ENCODE measurements at places on chromosomes 13 and 19.

- no peak for DNase-seq
Measured at GRCh38 chr19:29501816-29502580, 23.8 kb upstream of the VSTM2B start.

DNA sequence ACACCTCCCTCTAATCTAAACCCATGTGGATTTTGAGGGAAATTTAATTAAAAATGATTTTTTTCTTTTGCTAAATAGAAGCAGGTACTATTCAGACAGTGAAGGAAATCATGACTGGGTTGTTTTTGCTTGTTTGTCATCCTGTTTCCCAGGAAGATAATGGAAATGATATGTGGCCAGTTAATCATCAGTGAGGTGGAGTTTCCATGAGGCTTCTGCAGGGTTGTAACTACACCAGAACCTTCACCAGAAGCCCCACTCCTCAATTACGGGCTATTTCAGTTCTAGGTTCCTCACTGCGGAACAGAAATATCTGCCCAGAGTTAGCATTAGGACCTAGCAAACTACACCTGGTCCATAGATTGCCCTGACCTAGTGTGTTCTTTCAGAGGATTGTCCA, 394.0 kb downstream of the DLEU7 start:
- no peak for DNase-seq

GRCh38 chr13:40152922-40153321, 497.5 kb downstream of the COG6 start:
- DNase-seq: no peak

DNA sequence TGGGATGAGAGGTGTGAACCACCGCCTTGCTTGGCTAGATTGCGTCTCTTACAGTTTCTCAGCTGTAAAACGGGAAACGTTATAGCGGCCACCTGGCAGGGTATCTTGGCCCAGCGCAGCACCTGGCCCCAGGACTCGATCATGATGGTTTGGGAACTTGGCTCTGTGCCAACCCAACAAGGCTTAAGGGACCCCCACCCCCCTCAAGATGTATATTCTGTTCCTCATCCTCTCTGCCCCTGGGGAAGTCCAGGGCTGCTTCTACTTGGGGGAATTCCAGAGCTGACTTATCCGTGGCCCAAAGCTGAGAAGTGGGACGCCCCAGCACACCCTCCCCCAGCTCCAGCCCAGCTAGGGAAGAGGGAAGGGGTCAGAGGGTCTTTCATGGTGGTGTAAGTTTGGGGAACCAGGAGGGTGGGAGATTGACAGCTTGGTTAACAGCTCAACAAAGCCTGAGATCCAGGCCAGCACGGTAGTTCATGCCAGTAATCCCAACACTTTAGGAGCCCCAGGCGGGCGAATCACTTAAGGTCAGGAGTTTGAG, 695 bp downstream of the ICAM1 start:
- DNase-seq: no peak

DNA sequence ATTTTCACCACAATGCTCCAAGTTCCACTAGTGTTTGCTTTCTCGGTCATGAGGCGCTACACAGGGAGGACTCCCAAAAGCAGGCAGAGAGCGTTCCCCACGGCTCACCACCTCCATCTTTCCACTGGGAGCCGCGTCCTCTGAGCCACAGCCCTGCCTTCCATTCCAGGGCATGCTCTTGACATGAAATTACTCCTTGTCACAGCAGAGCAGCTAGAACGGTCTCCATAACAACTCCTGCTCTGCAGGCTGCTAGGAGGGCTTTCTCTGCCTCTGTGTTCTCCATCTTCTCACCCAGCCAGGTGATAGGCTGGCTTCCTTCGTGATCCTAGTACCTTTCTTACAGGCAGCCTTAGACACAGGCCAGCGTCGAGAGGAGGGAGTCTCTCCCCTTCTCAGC, 171.8 kb upstream of the UBL3 start:
- DNase-seq: no peak

DNA sequence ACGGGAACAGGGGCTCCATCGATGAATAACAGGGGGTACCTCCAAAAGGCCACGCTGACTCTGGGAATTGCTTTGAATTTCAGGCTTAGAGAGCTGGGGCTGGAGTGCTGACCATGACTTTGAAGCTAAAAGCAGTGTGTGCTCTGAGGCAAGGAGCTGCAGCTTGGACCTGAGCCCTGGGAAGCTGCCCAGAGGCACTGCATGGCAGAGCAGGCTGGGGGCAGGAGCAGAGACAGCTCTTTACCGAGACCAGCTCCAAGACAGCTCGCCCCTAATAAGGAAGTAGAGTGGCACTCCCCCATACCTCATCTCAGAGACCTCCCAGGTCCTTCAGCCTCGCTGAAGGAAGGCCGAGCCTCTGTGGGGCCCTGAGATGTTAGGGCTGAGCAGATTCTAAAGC, 200.2 kb downstream of the COL4A1 start:
- no peak for DNase-seq

DNA sequence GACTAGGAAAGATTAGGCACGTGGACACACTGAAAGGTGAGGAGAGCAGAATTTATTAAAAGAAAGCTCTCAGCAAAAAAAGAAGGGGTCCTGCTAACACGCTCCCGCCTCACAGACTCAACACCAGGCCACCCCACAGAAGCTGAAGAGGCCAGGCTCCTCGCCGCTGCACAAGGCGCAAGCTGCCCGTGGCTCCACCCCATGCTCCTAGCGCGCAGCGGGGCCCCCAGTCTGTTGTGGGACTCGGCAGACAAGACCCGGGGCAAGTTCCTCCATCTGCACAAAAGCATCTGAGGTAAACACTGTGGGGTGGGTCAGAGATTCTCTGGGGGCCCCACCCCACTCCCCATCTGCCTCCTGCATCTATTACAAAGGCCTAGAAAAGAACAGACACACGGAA, 1462.4 kb downstream of the EFNB2 start:
- DNase-seq: no peak

- no peak for DNase-seq
Measured at GRCh38 chr19:32877323-32877912, 7.9 kb upstream of the SLC7A9 start.

DNA sequence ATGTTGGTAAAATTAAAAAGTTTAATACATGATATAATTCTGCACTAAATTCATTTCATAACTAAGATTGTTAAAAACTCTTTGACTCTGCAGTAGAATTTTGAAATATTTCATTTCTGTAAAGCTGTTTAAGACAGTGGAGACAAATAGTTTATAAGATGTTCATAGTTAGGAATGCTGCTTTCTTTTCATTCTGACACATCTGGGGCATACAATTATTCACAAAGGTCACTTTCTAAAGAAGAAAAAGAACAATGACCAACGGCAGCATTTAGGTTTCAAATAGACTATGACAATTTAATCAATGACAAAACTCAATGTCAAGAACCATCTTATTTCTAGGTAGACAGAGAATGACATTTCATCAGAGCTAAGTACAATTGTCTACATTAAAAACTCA, 1422.1 kb downstream of the PCDH9 start:
- DNase-seq: no peak

GRCh38 chr13:38641164-38641948, 45.5 kb upstream of the FREM2 start:
- no peak for DNase-seq

- DNase-seq: no peak
Measured at GRCh38 chr19:2060884-2061494, 9.9 kb upstream of the MKNK2 start.

DNA sequence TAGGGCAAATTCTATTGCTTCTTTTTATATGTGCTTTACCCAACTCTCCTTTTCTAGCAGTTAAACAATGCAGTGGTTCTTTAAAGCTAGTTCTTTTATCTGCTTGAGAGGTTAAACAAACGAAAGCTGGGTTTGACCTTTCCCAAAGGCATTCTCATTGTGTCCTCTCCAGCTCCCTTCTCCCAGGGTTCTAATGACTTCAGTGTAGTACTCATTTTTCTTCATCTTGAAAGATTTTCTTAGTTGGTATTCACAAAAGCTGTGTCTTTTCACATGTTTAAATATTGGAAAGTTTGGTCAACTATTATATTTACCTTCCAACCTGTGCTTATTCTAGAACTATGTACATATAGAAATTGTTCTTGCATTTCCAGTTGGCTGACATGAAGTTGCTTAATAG, 1.5 kb downstream of the WASF3 start:
- DNase-seq: no peak

DNA sequence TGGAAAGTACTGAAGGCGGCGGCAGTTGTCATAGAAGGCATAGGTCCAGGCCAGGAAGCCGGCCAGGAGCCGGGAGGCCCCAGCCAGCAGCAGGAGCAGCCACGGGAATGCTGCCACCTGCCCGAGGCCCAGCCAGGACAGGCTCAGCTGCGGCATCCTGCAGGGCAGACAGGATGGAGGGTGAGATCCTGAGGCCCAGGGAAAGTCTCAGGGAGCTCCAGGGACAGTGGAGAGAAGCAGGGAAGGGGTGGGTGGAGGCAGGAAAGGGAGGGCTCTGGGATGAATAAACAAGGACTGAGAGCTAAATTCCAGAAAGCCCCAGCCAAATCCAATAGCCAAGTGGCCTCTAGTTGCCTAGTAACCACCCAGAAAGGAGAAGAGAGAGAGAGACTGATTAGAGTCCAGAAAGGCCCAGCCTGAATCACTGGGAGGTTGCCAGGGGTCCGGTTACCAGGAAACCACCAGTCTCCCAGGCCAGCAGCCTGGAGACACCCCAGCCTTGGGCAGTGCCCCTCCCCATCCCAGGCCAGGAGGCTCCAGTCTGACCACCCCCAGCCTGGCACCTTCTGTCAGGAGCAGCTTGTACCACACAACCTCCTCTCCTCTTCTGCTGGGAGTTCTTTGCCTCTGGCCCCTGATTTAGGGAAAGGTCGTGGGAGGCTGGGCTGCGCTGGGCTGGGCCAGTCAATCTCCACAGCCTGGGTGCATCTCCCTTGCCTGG, 7.5 kb upstream of the OR10H5 start:
- no peak for DNase-seq

GRCh38 chr19:13506471-13506820, at the start of gene CACNA1A:
TSS of gene CACNA1A (minus strand) at chr19:13506479. CDS start at chr19:13506224, 255 bp downstream.
- no peak for DNase-seq

GRCh38 chr13:77002590-77003190, 10.8 kb downstream of the CLN5 start:
- DNase-seq: no peak

GRCh38 chr19:35350591-35350990, 2.9 kb downstream of the FFAR1 start:
- no peak for DNase-seq

GRCh38 chr13:113902481-113902880, 38.6 kb upstream of the GAS6 start:
- no peak for DNase-seq

GRCh38 chr19:11168568-11168967, 13.0 kb upstream of the SPC24 start:
- no peak for DNase-seq

- no peak for DNase-seq
Measured at GRCh38 chr19:37362733-37363132, 8.2 kb upstream of the ZNF527 start.

DNA sequence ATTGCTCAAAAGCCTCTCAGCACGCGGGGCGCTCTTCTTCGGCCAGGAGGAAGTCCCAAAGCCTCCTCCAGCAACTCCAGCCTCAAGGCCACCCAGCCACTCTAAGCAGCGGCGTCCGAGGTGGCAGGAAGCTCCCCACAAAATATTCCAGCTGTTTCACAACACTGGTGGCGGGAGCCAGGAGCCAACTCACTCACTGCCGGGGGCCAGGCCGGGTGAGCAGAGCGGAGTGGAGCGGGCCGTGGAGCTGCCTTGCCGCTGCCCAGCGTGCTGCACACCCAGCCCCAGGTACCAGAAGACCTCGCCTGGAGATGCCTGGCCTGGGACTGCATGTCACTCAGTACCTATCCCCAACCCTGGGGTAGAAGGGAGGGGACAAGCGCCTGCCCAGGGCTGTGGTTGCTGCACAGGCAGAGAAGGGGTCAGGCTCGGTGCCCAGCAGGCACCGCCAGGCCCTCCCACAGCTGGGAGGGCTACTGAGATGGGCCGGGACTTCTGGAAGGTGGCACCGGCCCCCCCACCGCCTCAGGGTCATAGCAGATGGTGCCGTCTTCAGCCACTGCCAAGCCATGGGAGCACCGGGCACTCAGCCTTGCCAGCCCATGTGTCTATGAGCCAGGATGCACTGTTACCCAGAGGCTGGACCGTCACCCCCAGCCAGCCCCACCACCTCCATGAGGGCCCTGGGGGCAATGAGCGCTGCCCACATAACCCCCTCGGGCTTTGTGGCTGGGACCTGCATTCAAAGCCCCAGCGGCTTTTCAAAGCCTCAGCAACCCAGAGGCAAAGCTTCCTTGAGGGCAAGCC, 59.2 kb downstream of the MLLT1 start:
- no peak for DNase-seq

DNA sequence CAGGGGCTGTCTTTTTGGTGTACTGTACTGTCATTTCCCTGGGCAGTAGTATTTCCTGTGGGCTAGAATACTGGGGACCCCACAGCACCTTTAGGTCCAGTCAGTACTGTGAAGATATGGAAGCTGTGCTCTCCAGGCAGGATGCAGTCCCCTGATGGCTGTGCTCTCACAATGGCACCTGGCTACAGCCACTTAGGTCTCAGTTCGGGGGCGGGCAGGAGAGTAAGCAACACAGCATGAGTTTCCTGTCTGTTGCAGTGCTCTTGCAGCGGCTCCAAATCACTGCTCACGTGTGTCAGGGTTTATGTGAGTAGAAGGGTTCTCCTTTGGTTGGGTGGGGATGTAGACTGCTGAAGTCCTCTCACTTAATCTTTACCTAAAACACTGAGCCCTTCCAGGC, 810.4 kb downstream of the DACH1 start:
- no peak for DNase-seq

DNA sequence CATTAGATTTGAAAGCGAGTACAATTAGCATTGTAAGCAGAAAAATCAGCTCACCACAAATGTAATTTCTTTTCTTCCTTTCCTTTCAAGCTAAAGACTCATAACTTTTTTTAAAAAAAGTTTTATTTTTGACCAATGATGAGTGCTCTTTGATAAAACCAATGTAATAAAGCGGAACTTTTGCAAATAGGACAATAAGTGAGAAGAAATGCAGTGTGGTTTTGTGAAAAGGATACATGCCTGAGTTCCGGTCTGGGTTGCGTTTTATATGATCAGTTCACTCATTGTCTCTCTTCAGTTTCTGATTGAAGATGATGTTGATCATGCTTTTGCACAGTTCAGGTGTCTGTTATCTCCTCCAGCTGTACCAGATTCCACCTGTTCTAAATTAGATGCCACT, 274.4 kb downstream of the KLF12 start:
- DNase-seq: no peak

GRCh38 chr19:9847087-9847671, 12.1 kb downstream of the PIN1 start:
- DNase-seq: peak; percentile 70

DNA sequence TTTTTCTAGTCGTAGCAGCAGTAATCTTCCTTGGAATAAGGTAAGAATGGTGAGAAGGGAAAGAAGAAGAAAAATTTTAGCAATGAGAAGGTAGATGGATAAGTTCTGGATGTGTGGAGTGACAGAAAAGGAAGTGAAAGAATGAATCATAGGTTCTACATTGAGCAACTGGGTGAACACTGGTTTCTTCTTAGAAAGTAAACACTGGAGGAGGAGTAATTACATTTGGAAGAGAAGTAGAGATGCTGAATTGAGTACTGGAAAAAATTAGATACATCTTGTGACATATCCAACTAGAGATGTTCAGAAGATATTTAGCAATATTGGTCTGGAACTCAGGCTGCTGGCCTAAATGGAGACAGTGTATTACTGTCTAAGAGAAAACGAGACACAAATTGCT, 148.5 kb downstream of the GPC5 start:
- DNase-seq: no peak

GRCh38 chr13:89150362-89150761, 1479.2 kb downstream of the SLITRK5 start:
- DNase-seq: no peak

Data from D721Med (cell line).